Osteoblast (primary cell): ENCODE measurements at places on chromosomes 7 and 10. TPM values are rescaled to one million over a fixed set of nuclear protein-coding genes. Genes with fewer than 3 reads are reported as not detected.

GSTO2 gene
- total RNA-seq = 1.8 and 2.2 TPM in 2 replicates

LIPJ gene
- under 0.01 TPM in 2 replicates for total RNA-seq

GRCh38 chr10:84854439-84854838, 526.0 kb downstream of the CCSER2 start:
- no peak for DNase-seq
- H3K27ac ChIP-seq = no peak overlapping the region
- H3K4me1 ChIP-seq = no peaks in the 10 kb centered on the region
- no peaks in the 10 kb centered on the region for H3K36me3 ChIP-seq
- no peaks in the 10 kb centered on the region for H3K27me3 ChIP-seq

GRCh38 chr10:110686047-110686446, 41.9 kb downstream of the RBM20 start:
- peaks cover 14% of the 10 kb centered on the region for H3K27me3 ChIP-seq
- H3K4me1 ChIP-seq = no peaks in the 10 kb centered on the region
- H3K27ac ChIP-seq = no peak overlapping the region

GRCh38 chr7:12647364-12648219, 39.8 kb upstream of the ARL4A start:
- H3K27me3 ChIP-seq = no peaks in the 10 kb centered on the region
- peaks cover 17% of the 10 kb centered on the region for H3K4me1 ChIP-seq
- H3K4me3 ChIP-seq = no peak overlapping the region
- DNase-seq = no peak
- peak overlapping the region; percentile 36 for H3K27ac ChIP-seq

GRCh38 chr7:42137941-42138340, 99.1 kb downstream of the GLI3 start:
- H3K36me3 ChIP-seq = no peaks in the 10 kb centered on the region
- peaks cover 3% of the 10 kb centered on the region for H3K4me1 ChIP-seq
- no peak overlapping the region for H3K4me3 ChIP-seq
- no peak overlapping the region for H3K27ac ChIP-seq
- H3K27me3 ChIP-seq = no peaks in the 10 kb centered on the region
- no peak for DNase-seq
